ENCODE measurements at places on chromosomes 16 and 17. TPM values are rescaled to one million over a fixed set of nuclear protein-coding genes. Genes with fewer than 3 reads are reported as not detected.

Gene ADAMTS18
- 0.29 TPM for total RNA-seq

Gene TBC1D3D
- total RNA-seq = 0.86 TPM

Gene SLC38A8
- total RNA-seq = 0.79 TPM

Gene CPPED1
- 34.9 TPM for total RNA-seq

Gene FOXC2
- not detected for total RNA-seq

Gene SP6
- 20.6 TPM for total RNA-seq

Gene ASPHD1
- 13.2 TPM for total RNA-seq

Gene C17orf100
- 3.1 TPM for total RNA-seq

Gene MYO15A
- not detected for total RNA-seq

Gene LDHD
- total RNA-seq = 4.1 TPM

Gene ABCA6
- 1.8 TPM for total RNA-seq

Gene GP1BA
- total RNA-seq = not detected

Gene COPZ2
- 2.0 TPM for total RNA-seq

Gene P2RX1
- 0.23 TPM for total RNA-seq

Gene PYY
- not detected for total RNA-seq

Gene RRAD
- 1.1 TPM for total RNA-seq

Gene SAMD14
- 2.2 TPM for total RNA-seq

Gene CHRNE
- not detected for total RNA-seq

Gene FOXF1
- not detected for total RNA-seq

Gene NPIPA3
- total RNA-seq = not detected

Gene CCL7
- not detected for total RNA-seq

Gene STX1B
- 0.77 TPM for total RNA-seq

Gene ZNF629
- total RNA-seq = 18.9 TPM

Gene MRM1
- total RNA-seq = 9.3 TPM

Gene SULT1A4
- 1.3 TPM for total RNA-seq

Gene KCNJ16
- 9.3 TPM for total RNA-seq

Gene OTOA
- total RNA-seq = not detected

Gene TEKT3
- 0.43 TPM for total RNA-seq

Gene CES3
- 0.95 TPM for total RNA-seq

Data from Caco-2 (cell line).